ENCODE measurements at places on chromosomes 4 and X.
A peak's percentile ranks its signal among the peaks of the same experiment; 100 is the strongest.

- H3K4me3 ChIP-seq = no peak overlapping the region
Measured at GRCh38 chr4:151921811-151922210, 161.0 kb upstream of the GATB start.

DNA sequence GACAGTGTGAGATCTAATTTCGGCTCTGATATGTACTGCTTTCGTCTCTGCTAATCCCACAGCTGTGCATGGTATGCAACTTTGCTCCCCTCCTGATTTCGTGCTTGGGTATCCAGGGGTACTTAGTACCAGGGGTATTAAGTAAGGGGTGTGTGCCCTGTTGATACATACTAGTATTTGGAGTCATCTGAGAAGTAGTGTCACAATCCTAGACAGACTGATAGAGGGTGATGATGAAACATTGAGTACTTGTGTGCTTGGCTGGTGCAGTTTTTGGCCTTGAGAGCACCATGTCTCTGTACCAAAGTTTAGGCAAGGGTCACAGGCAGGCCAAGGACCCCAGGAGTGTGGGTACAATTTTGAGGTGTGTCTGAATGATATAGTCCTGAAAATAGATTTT, 10.9 kb downstream of the GPAT3 start:
- H3K36me3 ChIP-seq = no peaks in the 10 kb centered on the region
- H3K27me3 ChIP-seq = no peaks in the 10 kb centered on the region
- no peak for DNase-seq
- H3K27ac ChIP-seq = no peak overlapping the region

GRCh38 chr4:72860766-72861165, 208.8 kb downstream of the COX18 start:
- no peak overlapping the region for H3K27ac ChIP-seq
- no peaks in the 10 kb centered on the region for H3K36me3 ChIP-seq
- H3K27me3 ChIP-seq = peaks cover 2% of the 10 kb centered on the region
- H3K4me3 ChIP-seq = no peak overlapping the region
- H3K4me1 ChIP-seq = peaks cover 6% of the 10 kb centered on the region

DNA sequence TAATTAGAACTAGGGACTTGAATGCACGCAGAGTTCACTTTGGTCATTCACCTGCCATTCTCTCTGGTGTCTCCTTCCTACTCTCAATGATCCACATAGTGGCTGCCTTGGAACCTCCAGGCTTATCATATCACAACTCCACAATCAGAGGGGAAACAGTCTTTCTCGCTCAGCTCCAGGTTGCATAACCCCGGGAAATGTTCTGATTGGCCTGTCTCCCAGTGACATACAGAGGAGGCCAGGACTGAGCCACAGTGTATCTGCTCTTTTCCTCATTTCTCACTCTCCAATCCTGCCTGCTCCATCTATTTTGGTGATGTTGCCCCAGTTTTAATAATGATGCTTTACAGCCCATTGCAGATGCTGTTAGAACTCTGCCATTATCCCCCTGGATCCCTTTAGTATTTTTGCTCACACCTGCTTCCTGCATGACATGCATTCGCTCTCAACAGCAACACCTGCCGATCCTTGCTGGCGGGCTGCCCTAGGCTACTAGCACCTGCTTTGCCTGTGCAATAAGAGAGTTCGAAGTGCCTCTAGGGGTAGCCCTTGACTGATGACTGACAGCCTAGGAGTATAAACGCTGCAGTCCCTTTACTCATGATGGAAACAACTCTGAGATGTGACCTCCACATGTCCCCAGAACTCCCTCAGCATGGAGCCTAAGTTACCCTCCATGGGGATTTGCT, 211.3 kb upstream of the RPS6KA3 start:
- DNase-seq = no peak
- H3K27me3 ChIP-seq = no peaks in the 10 kb centered on the region
- no peak overlapping the region for H3K4me3 ChIP-seq
- no peak overlapping the region for H3K27ac ChIP-seq
- no peaks in the 10 kb centered on the region for H3K36me3 ChIP-seq

- H3K27me3 ChIP-seq = peaks cover 6% of the 10 kb centered on the region
- no peak overlapping the region for H3K27ac ChIP-seq
- no peaks in the 10 kb centered on the region for H3K4me1 ChIP-seq
- H3K4me3 ChIP-seq = no peak overlapping the region
Measured at GRCh38 chr4:159018062-159018629, 84.7 kb upstream of the RAPGEF2 start.

- DNase-seq = peak; percentile 69
- peak overlapping the region; percentile 68 for H3K27ac ChIP-seq
Measured at GRCh38 chr4:184288451-184289178, 70.9 kb upstream of the ENPP6 start.

DNA sequence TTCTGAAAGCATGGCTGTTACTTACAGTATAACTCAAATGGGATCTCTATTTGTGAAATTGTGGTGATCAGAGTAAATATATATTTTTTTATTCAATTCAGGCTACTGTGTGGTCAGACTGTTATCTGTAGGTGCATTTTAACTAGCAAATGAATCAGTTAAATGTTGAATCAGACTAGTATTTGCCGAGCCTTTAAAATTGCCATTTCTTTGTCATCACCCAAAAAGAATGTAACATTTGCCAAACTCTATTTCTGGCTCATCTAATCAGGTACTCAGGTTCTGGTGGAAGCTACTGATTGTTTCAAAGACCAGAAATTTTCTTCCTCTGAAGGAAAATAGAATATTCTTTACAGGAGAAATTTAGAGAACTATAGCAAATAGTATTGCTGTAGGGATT, 1.8 kb upstream of the NAA15 start:
- H3K4me1 ChIP-seq = peaks cover 50% of the 10 kb centered on the region
- H3K27me3 ChIP-seq = no peaks in the 10 kb centered on the region
- no peak for DNase-seq
- peaks cover 25% of the 10 kb centered on the region for H3K36me3 ChIP-seq

- no peaks in the 10 kb centered on the region for H3K4me1 ChIP-seq
- H3K4me3 ChIP-seq = no peak overlapping the region
- no peaks in the 10 kb centered on the region for H3K27me3 ChIP-seq
- H3K36me3 ChIP-seq = no peaks in the 10 kb centered on the region
Measured at GRCh38 chr4:156336511-156336910, 382.8 kb upstream of the CTSO start.

- H3K4me3 ChIP-seq = peak overlapping the region; percentile 77
- H3K36me3 ChIP-seq = no peaks in the 10 kb centered on the region
- DNase-seq = peak; percentile 14
Measured at GRCh38 chrX:107826238-107827029, 768 bp downstream of the MID2 start.

DNA sequence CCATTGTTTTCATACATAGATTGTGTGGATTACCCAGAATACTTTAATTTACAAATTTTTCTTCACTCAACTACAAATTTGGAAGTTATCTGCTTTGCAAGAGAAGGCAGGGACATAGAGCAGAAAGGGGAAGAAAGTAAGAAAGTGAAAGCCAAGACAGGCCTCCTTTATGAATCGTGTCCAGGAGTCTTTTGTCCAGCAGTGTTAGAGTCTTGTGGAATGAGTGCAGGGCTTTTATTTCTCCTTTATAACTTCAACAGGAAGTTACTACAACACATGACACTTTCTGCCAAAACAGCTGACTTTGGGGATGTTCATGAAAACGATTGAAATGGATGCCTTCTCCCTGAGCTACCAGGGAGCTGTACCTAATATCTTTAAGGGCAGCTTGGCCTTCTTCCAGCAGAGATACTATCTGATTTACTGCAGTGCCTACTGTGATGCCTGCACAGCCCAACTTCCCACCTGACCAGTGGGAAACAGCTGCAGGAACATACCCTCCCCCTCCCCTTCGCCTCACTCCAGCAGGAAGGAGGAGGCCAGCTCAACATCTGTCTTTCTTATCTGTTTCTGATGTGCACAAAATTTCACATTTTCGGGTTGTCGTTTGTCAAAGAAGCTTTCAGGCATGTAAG, 557.7 kb upstream of the SLIT2 start:
- no peak overlapping the region for H3K4me3 ChIP-seq
- no peaks in the 10 kb centered on the region for H3K27me3 ChIP-seq
- H3K4me1 ChIP-seq = no peaks in the 10 kb centered on the region
- H3K36me3 ChIP-seq = no peaks in the 10 kb centered on the region

DNA sequence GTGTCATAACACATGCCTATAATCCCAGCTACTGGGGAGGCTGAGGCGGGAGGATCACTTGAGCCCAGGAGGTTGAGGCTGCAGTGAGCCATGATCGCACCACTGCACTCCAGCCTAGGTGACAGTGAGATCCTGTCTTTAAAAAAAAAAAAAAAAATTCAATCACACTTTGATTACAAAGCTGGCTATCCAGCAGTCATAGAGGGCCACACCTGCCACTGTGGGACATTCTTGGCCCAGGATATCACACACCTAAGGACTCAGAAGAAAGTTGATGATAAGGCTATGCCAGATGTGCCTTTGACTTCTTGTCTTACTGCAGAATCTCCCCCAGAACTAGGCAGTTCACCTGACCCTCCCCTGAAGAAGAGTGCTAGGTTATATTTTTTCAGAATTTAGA, 122.5 kb upstream of the GALNT7 start:
- no peaks in the 10 kb centered on the region for H3K36me3 ChIP-seq
- no peak for DNase-seq
- H3K4me3 ChIP-seq = no peak overlapping the region

GRCh38 chr4:80197601-80198440, 518 bp downstream of the PRDM8 start:
- peak; percentile 19 for DNase-seq
- H3K4me1 ChIP-seq = peaks cover 19% of the 10 kb centered on the region
- H3K27ac ChIP-seq = no peak overlapping the region
- no peaks in the 10 kb centered on the region for H3K36me3 ChIP-seq
- peaks cover 44% of the 10 kb centered on the region for H3K27me3 ChIP-seq
- peak overlapping the region; percentile 55 for H3K4me3 ChIP-seq

GRCh38 chr4:101197350-101197749, 150.0 kb downstream of the PPP3CA start:
- no peak for DNase-seq
- H3K4me3 ChIP-seq = no peak overlapping the region
- peaks cover 12% of the 10 kb centered on the region for H3K4me1 ChIP-seq
- H3K36me3 ChIP-seq = peaks cover 6% of the 10 kb centered on the region
- H3K27ac ChIP-seq = no peak overlapping the region
- H3K27me3 ChIP-seq = no peaks in the 10 kb centered on the region

GRCh38 chr4:5900844-5901243, 8.0 kb upstream of the CRMP1 start:
- H3K36me3 ChIP-seq = no peaks in the 10 kb centered on the region
- DNase-seq = no peak
- no peak overlapping the region for H3K27ac ChIP-seq
- H3K4me3 ChIP-seq = no peak overlapping the region

DNA sequence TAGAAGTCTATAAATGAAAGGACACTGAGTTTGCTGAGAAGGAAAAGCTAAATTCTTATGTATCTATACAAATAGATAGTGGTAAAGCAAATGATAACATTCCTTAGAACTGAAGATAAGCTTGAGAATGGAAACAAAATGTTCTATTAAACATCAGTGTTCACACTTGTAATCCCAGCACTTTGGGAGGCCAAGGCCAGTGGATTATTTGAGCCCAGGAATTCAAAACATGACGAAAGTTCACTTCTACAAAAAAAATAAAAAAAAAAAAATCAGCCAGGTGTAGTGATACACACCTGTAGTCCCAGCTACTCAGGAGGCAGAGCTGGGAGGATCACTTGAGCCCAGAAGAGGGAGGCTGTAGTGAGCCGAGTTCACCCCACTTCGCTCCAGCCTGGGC, 199.8 kb downstream of the COMMD8 start:
- H3K27ac ChIP-seq = no peak overlapping the region
- H3K36me3 ChIP-seq = no peaks in the 10 kb centered on the region
- no peaks in the 10 kb centered on the region for H3K4me1 ChIP-seq
- no peak for DNase-seq
- no peak overlapping the region for H3K4me3 ChIP-seq
- no peaks in the 10 kb centered on the region for H3K27me3 ChIP-seq

GRCh38 chr4:78612398-78613178, 61.0 kb downstream of the ANXA3 start:
- H3K27ac ChIP-seq = no peak overlapping the region
- no peak overlapping the region for H3K4me3 ChIP-seq
- peak; percentile 42 for DNase-seq
- H3K27me3 ChIP-seq = no peaks in the 10 kb centered on the region
- H3K36me3 ChIP-seq = no peaks in the 10 kb centered on the region

GRCh38 chr4:12118651-12119213, 690.0 kb upstream of the HS3ST1 start:
- H3K27me3 ChIP-seq = no peaks in the 10 kb centered on the region
- H3K4me1 ChIP-seq = no peaks in the 10 kb centered on the region
- no peak overlapping the region for H3K4me3 ChIP-seq
- H3K27ac ChIP-seq = no peak overlapping the region
- no peaks in the 10 kb centered on the region for H3K36me3 ChIP-seq

DNA sequence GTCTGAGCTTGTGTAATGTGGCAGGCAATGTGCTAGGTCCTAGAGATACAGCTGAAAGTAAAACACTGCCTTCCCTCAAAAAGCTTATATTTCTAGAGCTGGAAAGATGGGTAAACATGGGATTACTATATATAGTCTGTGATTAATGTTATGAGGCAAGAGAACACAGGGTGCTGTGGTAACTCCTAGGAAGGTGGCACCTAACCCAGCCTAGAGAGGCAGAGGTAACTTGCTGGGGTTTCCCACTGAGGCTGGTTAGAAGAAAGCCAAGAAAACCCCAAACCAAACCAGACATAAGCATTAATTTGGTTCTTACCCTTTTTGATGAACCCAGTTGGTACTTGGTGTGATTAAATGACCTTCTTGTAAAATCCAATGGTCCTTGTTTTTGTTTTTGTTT, 315.0 kb downstream of the PPP1R2C start:
- no peaks in the 10 kb centered on the region for H3K27me3 ChIP-seq
- H3K4me1 ChIP-seq = no peaks in the 10 kb centered on the region
- no peaks in the 10 kb centered on the region for H3K36me3 ChIP-seq

DNA sequence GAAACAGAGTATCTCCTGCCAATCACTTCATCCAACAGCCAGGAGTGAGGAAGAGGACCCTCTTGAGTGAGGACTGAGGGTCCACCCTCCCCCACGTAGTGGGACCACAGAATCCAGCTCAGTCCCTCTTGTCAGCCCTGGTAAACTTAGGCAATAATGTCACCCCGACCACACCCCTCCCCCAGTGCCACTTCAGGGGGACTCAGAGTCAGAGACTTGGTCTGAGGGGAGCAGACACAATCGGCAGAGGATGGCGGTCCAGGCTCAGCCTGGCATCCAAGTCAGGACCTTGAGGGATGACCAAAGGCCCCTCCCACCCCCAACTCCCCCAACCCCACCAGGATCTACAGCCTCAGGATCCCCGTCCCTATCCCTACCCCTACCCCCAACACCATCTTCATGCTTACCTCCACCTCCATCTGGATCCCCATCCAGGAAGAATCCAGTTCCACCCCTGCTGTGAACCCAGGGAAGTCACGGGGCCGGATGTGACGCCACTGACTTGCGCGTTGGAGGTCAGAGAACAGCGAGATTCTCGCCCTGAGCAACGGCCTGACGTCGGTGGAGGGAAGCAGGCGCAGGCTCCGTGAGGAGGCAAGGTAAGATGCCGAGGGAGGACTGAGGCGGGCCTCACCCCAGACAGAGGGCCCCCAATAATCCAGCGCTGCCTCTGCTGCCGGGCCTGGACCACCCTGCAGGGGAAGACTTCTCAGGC, at the start of the genes CSAG1 and MAGEA12:
TSS of gene CSAG1 (minus strand) at position 461 of the 715 bp plus-strand sequence. CDS start 1,261 bp downstream, outside the sequence.
TSS of gene MAGEA12 (plus strand) at position 497 of the 715 bp plus-strand sequence. CDS start 2,405 bp downstream, outside the sequence.
- no peak within 1 kb of the TSS for H3K27ac ChIP-seq
- DNase-seq = no peak
- no peaks in the 10 kb centered on the region for H3K27me3 ChIP-seq
- no peaks in the 10 kb centered on the region for H3K4me1 ChIP-seq
- H3K4me3 ChIP-seq = no peak within 1 kb of the TSS

GRCh38 chrX:40933706-40934425, 151.4 kb upstream of the USP9X start:
- DNase-seq = no peak
- H3K4me1 ChIP-seq = peaks cover 22% of the 10 kb centered on the region
- peak overlapping the region; percentile 48 for H3K4me3 ChIP-seq
- no peaks in the 10 kb centered on the region for H3K36me3 ChIP-seq
